ENCODE measurements at places on chromosomes 11 and 22.

DNA sequence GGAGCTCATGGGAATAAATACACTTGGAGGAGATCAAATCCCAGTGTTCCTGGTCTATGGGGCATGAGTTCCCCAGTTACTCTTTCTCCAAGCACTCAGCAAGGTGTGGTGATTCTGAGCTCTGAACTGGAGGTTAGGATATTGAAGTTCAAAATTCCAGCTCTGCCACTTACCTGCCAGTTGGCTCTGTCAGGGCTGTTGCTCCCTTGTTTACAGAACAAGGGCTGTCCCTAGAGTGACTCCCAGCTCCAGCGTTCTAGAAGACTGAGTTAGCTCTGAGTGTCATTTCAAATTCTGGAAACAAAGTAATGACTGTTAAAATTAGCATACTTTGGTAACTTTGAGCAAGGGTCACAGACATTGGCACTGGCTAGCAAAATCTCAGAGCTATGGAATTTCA, 69.7 kb upstream of the ZBED5 start:
- no peak for DNase-seq
- H3K4me3 ChIP-seq: no peak overlapping the region
- H3K27ac ChIP-seq: no peak overlapping the region
- H3K4me1 ChIP-seq: peaks cover 20% of the 10 kb centered on the region

GRCh38 chr22:41968601-41969000, 642 bp upstream of the SEPTIN3 start:
- no peaks in the 10 kb centered on the region for H3K36me3 ChIP-seq
- no peaks in the 10 kb centered on the region for H3K27me3 ChIP-seq
- H3K4me1 ChIP-seq: peaks cover 11% of the 10 kb centered on the region

DNA sequence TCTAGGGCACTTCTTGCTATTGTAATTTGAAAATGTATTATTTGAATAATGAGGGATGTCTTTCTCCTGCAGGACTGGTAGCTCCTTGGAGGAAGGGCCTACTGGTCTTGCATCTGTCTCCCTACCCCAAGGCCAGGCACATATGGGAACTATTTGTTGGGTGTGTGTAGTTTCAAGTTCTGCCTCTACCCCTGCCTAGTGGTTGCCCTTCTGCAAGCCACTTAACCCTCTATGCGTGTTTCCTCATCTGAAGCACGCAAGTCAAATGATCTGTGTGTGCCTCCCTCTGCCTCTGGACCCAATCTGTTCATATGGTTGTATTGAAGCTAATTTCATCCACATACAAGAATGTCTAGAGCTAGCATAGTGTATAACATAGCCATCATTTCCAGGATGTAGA, 67.0 kb downstream of the WNT11 start:
- H3K4me3 ChIP-seq: no peak overlapping the region
- H3K4me1 ChIP-seq: no peaks in the 10 kb centered on the region
- no peak overlapping the region for H3K27ac ChIP-seq
- no peaks in the 10 kb centered on the region for H3K27me3 ChIP-seq
- DNase-seq: no peak

- DNase-seq: no peak
- no peak overlapping the region for H3K27ac ChIP-seq
- no peak overlapping the region for H3K4me3 ChIP-seq
- no peaks in the 10 kb centered on the region for H3K36me3 ChIP-seq
- H3K27me3 ChIP-seq: peaks cover 60% of the 10 kb centered on the region
- no peaks in the 10 kb centered on the region for H3K4me1 ChIP-seq
Measured at GRCh38 chr11:1342946-1343345, 33.5 kb upstream of the TOLLIP start.

DNA sequence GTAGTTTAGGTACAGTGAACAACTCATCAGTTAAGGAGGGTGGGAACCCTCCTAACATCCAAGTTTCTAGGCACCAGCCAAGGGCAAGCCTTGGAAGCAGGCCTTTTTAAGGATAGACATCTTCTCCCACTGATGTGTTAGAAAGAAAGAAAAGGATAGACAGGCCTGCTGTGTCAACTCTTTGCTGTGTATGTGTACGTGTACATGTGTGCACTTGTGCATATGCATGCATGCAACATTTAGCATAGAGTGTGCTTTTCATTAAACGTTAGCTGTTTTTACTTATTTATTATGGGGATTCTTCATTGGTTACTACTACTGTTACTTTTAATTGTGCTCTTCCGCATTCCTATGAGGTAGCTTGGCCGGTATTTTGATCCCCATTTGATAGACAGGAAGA, 36.1 kb downstream of the RNF169 start:
- no peaks in the 10 kb centered on the region for H3K4me1 ChIP-seq
- peaks cover 8% of the 10 kb centered on the region for H3K36me3 ChIP-seq
- no peak for DNase-seq
- no peaks in the 10 kb centered on the region for H3K27me3 ChIP-seq
- H3K27ac ChIP-seq: no peak overlapping the region

- H3K4me3 ChIP-seq: no peak overlapping the region
- peaks cover 34% of the 10 kb centered on the region for H3K4me1 ChIP-seq
- DNase-seq: peak; percentile 62
Measured at GRCh38 chr11:47003180-47003877, 66.8 kb downstream of the CSTPP1 start.

DNA sequence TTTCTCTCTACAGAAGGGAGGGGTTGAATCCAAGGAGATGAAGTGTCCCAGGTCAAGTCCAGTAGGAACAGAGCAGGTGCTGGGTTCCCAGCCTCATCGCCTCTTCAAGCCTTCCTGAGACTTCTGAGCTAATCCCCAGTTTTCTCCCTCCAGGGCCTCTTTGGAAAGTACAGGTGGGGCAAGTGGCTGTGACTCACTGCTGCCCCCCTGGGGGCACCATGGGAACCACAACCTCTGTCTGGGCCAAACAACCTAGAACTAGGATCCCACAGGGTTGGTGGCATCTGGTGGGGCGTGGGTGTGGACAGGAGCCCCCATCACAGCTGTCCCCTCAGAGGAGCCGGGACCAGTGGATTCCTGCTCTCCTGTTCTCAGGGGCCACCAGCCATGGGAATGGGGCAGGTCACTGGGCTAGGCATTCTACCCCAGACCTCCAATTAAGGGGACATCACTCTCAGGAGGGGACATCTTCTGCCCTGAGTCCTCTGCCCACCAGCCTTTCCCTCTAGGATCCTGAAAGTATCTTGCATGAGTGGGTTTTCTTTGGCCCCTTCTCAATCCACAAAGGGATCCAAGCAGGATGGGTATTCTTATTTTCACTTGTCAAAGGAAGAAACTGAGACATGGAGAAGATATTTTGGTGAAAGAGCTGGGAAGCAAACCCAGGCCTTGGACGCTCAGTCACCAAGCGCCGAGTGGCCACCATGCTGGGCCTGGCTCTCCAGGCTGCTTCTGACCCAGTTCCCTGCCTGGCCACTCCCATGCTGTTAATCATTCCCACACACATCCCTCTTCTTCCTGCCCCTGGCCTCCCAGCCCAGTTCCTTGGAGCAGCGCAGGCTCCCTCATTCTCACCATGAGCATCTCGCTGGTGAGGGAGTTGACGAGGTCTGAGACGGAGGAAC, 23.8 kb downstream of the LRRC10B start:
- H3K36me3 ChIP-seq: no peaks in the 10 kb centered on the region
- DNase-seq: peak; percentile 86
- H3K4me3 ChIP-seq: no peak overlapping the region
- H3K27ac ChIP-seq: no peak overlapping the region

DNA sequence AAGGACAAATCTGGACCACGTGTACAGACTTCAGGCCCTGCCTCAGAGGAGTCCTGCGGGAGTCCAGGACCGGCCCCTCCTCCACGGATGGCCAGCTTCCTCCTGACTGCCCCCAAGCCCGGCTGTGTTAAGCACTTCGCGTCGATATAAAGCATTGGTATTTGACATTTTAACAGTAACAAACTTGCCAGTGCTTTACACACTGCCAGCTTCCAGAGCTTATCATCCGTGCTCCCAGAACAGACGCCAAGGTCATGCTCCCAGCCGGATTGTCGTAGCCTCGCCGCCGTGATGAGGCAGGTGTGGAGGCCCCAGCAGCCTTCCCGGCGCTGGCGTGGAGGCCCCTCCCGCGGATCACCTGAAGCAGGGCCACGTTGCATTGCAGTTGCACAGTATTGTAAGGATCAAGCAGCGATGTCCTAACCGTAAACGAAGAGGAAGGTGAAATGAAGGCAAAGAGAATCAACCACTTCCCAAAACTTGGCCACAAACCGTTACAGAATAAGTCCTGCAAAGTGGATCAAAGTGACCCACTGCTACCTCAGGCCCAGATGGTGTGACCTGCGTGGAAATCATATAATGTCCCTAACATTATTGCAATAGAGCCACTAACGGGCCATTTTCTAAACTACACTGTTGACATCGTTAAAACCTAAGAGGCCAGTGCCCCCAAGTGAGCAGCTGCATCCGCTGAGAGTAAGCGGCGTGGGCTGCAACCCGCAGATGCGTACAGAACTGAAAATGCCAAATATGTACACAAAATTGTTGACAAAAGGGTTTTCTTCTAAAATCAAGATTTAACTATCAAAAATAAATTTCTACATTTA, 51.6 kb downstream of the CERK start:
- no peak for DNase-seq
- no peaks in the 10 kb centered on the region for H3K27me3 ChIP-seq
- H3K4me1 ChIP-seq: peaks cover 7% of the 10 kb centered on the region

GRCh38 chr11:2581151-2581930, 118.5 kb downstream of the KCNQ1OT1 start:
- no peak overlapping the region for H3K27ac ChIP-seq
- no peak for DNase-seq
- peaks cover 59% of the 10 kb centered on the region for H3K27me3 ChIP-seq

- peak overlapping the region; percentile 34 for H3K4me3 ChIP-seq
- no peaks in the 10 kb centered on the region for H3K36me3 ChIP-seq
- H3K4me1 ChIP-seq: peaks cover 10% of the 10 kb centered on the region
- no peaks in the 10 kb centered on the region for H3K27me3 ChIP-seq
Measured at GRCh38 chr22:50169774-50170341, 673 bp upstream of the PANX2 start.

DNA sequence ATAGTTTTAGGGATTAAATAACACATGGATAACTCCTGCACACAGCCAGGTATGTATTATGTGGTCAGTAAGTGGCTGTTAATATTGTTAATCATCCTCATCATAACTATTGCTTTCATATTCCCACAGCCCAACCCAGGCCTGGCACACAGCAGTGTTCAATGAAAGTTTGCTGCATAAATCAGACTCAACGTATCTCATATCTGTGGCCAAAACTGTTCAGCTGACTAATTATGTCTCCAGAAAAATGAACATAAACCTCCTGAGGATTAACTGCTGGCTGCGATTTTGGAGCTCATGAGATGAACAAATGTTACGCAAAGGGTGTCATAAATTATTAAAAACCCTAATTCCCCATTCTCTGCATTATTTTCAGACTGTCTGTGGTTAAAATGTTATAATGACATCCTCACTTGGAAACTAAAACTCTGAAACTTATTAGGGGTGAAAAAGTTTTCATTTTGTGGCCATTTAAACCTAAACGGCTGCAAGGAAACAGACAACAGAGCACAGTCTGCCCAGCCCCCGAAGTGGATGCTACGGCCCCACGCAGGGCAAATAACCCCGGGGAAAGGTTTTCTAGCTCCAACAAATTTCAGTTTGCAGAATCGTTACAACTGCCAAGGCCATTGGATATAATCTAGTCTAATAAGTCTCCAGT, 17.3 kb downstream of the ABCC8 start:
- no peak for DNase-seq
- no peak overlapping the region for H3K4me3 ChIP-seq
- H3K27me3 ChIP-seq: peaks cover 49% of the 10 kb centered on the region
- no peak overlapping the region for H3K27ac ChIP-seq
- no peaks in the 10 kb centered on the region for H3K36me3 ChIP-seq

DNA sequence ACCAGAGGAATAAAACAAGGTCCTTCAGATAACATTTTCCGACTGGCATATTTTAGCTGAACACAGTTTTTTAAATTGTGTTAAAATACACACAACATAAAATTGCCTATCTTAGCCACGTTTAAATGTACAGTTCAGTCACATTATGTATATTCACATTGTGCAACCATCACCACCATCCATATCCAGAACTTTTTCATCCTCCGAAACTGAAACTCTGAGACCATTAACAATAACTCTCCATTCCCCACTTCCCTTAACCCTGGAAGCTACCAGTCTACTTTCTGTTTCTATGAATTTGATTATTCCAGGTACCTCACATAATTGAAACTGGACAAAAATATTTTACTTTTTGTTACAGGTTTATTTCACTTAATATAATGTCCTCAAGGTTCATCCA, 213.3 kb downstream of the ETS1 start:
- H3K36me3 ChIP-seq: no peaks in the 10 kb centered on the region
- H3K27me3 ChIP-seq: no peaks in the 10 kb centered on the region
- H3K4me3 ChIP-seq: no peak overlapping the region
- H3K4me1 ChIP-seq: no peaks in the 10 kb centered on the region
- DNase-seq: no peak
- H3K27ac ChIP-seq: no peak overlapping the region

- DNase-seq: no peak
- peaks cover 27% of the 10 kb centered on the region for H3K4me1 ChIP-seq
- H3K27me3 ChIP-seq: no peaks in the 10 kb centered on the region
Measured at GRCh38 chr22:42344361-42344905, 74.0 kb upstream of the TCF20 start.

- H3K27me3 ChIP-seq: no peaks in the 10 kb centered on the region
- peaks cover 41% of the 10 kb centered on the region for H3K4me1 ChIP-seq
Measured at GRCh38 chr11:61797263-61797944, 4.7 kb downstream of the FEN1 start.

DNA sequence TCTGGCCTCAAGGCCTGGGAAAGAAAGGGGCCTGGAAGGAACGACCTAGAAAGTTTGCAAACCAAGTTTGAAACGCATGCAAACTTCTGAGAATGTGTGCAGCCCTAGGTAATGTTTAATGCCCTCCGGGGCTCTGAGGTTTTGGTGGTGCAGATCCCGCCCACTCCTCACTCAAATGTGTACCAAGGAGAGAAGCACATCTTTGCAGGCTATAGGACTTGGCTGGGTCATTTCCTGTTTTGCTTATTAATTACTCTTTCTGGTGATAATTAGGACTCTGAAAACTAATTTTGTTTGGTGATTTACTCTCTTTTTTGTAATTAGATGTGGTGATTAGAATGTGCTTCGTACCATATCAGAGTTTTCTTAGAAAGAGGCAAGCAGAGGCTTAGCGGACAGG, 625.9 kb upstream of the CADM1 start:
- H3K27me3 ChIP-seq: no peaks in the 10 kb centered on the region
- no peak overlapping the region for H3K27ac ChIP-seq
- no peak overlapping the region for H3K4me3 ChIP-seq

DNA sequence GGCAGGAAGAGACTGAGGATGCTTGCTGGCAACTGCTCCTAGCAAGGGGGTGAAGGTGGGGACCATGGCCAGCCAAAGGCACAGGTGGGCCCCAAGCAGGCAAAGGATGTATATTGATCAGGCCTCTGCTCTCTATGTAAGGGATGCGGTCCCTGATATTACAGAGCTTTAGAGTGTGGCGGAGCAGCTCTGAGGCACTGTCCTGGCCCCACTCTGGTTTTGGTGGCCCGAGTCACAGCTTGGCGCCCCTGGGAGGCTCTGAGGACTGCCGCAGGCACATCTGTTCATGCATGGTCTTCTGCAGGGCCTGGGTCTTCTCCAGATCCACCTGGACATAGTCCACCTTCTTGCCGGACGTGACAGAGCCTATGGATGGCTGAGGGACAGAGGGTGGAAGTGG, 45.5 kb downstream of the GAB4 start:
- H3K27ac ChIP-seq: no peak overlapping the region
- H3K36me3 ChIP-seq: no peaks in the 10 kb centered on the region
- H3K27me3 ChIP-seq: peaks cover 6% of the 10 kb centered on the region
- no peak for DNase-seq
- H3K4me1 ChIP-seq: peaks cover 4% of the 10 kb centered on the region

- no peak overlapping the region for H3K4me3 ChIP-seq
- no peaks in the 10 kb centered on the region for H3K36me3 ChIP-seq
- no peaks in the 10 kb centered on the region for H3K27me3 ChIP-seq
Measured at GRCh38 chr22:45237065-45237990, 3.4 kb downstream of the KIAA0930 start.

All from K562 (cell line).